ENCODE measurements at places on chromosomes 6 and 20.

DNA sequence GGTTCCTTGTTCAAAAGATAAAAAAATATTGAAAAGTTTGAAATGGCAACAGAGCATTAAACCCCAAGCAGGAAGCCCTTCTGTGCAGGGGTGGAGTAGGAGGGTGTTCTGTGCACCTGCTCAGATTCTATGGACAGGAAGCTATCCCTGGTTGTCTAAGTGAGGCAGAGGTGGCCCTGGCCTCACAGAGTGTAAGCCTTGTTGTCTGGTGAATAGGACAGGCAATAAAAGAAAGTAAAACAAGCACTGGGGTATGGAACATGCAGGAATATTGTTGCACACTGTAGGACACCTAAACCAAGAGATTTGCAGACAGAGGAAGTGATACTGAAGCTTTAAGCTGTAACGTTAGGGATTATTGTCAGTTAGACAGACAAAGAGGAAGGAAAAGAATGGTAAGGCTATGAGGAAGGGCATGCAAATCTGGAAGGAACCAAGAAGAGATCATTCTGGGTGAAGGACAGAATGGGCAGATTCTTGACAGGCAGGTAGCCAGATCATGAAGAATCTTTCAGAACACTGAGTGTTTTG, 66.8 kb downstream of the TBC1D7 start:
- DNase-seq: no peak

GRCh38 chr6:7758456-7758855, 32.6 kb downstream of the BMP6 start:
- DNase-seq: no peak

- DNase-seq: no peak
Observed at GRCh38 chr6:82553863-82554531, 190.4 kb downstream of the TPBG start.

DNA sequence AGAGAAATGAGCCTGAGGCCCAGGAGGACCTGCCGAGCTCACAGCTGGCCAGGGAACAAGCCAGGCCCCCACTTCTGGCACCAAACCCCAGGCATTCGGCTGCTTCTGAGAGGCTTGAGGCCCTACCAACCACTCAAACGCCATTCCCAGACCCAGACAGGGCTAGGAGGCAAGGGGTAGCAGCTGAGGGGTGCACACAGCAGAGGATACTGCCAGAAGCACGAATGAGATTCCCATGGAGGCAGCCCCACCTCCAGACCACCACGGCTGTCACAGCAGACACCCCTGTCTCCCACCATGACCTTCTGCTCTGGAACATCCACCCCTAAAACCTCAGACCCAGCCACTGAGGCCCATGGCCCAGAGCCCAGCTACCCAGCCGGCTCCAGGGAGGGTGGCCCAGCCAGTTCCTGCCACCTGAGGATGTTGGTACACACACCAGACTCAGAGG, 36.1 kb downstream of the NTSR1 start:
- DNase-seq: no peak

DNA sequence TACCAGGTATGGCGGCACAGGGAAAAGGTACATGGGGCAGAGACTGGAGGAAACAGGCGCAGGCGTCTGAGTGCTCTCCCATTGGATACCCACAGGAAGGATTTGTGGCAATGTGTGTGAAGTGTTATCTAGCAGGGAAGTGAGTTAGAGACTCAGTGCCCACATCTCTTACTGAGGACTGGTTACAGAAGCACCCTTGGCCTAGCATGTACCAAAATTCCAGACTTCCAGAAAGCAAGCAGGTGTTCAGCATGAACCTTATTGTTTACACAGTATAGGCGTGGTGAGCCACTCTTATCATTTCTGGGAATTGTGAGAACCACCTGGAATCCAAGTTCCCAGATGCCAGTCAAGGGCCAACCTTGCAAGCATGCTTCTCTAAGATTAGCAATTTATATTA, 14.2 kb downstream of the MANBAL start:
- no peak for DNase-seq

- no peak for DNase-seq
Observed at GRCh38 chr6:40276141-40276540, 311.0 kb downstream of the LRFN2 start.

- DNase-seq: no peak
Observed at GRCh38 chr20:9330151-9330550, 184.2 kb upstream of the LAMP5 start.

DNA sequence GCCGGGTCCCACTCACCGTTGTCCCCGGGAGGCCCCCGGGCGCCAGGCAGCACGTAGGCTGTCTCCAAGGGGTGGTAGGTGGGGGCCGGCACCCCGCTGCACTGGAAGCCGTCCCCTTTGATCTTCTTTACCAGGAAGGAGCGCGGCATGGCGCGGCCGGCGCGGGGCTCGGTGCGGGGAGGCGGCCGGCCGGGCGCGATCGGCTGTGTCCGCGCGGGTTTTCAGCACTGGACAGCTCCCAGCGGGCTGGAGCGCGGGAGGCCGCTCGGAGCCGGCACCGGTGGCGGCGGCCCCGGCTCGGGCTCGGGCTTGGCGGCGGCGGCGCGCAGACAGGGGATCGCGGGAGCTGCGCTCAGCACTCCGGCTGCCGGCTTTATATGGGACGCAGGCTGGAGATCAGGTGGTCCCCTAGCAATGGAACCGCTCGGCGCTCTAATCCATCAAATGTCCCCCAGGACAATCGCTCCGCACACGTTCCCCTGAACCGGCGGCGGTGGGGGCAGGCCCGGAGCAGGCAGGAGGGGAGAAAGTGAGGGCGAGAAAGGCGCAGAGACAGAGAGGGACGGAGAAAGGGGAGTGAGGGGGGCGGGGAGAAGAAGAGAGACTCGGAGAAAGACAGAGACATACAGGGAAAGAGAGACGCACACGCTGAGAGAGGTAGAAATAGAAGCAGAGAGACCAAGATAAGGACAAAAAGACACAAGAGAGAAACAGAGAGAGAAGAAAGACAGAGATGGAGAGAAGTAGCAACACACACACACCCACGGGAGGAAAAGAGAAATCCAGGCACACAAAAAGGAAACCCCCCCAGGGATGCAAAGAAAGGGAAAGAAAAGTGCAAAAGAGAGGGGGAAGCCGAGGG, at the start of gene SCRT2:
Gene SCRT2 (minus strand): TSS at position 350 of the 862 bp plus-strand sequence. CDS start 201 bp downstream, at position 149.
- no peak for DNase-seq

DNA sequence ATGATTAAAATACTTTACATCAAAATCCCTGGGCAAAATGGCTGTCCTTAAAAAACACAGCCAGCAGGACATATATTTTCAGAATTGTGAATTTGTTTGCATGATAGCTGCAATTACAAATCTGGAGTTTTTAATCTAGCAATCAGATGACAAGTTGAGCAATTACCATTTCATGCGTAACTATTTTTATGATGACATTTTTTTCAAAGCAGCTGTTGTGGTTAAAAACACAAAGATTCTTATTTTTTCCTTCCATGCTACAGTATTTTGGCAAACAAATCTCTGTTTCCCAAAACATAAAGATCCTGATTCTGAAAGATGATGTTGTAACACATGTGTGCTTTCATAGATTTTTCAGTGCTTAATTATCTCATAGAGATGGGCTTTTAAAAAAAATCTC, 90.2 kb downstream of the PHACTR1 start:
- DNase-seq: no peak

DNA sequence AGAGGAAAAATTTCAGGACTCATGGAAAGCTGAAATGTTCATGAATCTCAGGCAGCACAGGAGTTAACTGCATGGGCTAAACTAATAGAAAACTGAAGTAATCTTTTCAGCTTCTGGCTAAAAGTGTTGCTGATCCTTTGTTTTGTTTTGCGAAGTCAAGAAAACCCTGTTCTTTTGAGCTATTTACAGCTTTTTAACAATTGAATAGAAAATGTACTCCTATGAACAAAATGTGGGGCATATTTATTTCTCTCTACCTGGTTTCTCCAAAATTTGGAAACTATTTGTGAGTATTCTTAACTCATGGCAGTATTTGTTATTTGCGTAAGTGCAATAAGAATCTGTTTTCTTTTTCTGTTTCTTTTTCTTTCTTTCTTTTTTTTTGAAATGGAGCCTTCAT, 818.8 kb upstream of the CITED2 start:
- no peak for DNase-seq

- DNase-seq: no peak
Observed at GRCh38 chr20:37638527-37638926, 55.3 kb upstream of the CTNNBL1 start.

DNA sequence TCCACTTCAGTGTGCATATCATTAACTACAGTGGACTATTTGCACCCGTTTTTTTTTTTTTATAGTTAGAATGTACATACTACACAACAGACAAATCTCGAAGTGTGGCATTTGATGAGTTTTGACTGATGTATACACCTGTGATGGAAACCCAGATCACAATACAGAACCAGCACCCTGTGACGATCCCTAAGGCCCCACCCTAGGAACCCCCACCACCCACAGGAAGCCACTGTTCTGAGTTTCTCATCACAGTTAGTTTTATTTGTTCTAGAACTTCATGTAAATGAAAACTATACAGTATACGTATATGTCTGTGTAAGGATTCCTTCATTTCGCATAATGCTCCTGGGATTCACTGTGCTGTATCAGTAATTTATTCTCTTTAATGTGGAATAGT, 102.8 kb downstream of the IRF4 start:
- DNase-seq: no peak

- no peak for DNase-seq
Observed at GRCh38 chr6:8736156-8736895, 301.0 kb upstream of the SLC35B3 start.

- no peak for DNase-seq
Observed at GRCh38 chr6:155399062-155399744, 56.4 kb downstream of the NOX3 start.

GRCh38 chr20:41004531-41005360, 23.9 kb upstream of the TOP1 start:
- DNase-seq: no peak

DNA sequence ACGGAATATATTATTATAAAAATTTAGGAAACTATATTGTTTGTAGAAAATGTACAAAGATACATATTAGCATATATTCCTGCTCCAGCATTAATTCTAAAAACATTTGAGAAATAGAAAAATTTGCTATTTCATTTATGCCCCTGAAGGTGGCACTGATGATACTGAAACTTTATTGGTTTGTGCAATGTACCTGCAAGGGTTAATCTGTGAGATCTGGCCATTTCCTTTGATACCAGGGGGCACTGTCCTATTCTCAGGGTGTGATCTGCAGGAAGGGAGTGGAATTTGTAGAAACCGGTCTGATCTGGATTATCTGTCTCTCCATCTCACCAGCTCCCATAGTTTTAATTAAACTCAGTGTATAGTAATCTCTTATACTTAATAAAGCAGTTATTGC, 625.1 kb upstream of the IMPG1 start:
- DNase-seq: no peak

- DNase-seq: no peak
Observed at GRCh38 chr20:52312132-52312729, 120.7 kb upstream of the ZFP64 start.

DNA sequence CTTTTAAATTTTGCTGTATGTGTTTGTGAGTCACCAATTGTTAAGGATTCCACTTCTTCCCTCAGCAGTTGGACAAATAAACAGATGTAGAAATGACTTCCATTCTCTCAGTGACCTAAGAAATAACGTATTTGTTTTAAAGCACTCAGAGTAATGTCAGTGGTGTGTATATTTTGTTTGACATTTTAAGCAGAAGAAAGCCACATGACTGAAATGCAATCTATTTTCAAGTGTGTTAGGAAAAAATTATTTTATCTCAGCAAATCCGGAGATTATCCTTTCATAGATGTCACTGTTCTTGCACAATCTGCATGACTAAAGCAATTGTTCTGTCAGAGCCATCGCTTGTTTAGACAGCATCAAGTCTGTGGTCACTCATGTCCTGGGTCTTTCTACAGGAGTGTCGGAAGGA, 77.1 kb downstream of the JAG1 start:
- no peak for DNase-seq

DNA sequence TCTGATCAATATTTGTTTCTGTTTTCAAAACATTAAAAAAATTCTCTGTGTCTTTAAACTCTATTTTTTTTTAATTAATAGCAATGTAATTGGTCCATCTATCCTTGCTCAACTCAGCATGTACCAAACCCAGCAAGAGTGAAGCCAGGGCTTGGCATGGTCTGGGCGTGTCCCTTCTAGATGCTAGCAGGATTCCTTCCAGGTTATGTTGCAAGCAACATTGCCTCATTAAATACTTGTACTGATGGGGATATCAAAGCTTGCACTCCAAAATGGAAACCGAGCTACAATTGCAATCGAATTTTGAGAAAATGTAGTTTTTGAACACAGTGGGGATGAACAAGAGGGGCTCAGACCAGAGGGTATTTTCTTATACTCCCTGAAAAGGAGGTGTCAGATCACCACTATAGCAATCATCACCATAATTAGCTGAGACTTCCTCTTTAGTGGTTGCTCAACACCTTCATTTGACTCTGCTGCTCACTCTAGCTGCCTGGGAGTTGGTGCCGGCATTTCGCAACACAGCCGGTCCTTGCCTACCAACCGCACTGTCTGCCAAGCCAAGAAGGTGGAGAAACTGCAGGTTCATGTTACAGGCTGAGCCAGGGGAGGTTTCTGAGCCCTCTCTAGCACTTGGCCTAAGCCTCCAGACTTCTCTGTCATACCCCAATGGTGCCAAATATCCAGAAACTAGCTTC, 67.8 kb upstream of the RALGAPA2 start:
- DNase-seq: no peak

GRCh38 chr6:56250266-56250665, 2.9 kb upstream of the COL21A1 start:
- no peak for DNase-seq

DNA sequence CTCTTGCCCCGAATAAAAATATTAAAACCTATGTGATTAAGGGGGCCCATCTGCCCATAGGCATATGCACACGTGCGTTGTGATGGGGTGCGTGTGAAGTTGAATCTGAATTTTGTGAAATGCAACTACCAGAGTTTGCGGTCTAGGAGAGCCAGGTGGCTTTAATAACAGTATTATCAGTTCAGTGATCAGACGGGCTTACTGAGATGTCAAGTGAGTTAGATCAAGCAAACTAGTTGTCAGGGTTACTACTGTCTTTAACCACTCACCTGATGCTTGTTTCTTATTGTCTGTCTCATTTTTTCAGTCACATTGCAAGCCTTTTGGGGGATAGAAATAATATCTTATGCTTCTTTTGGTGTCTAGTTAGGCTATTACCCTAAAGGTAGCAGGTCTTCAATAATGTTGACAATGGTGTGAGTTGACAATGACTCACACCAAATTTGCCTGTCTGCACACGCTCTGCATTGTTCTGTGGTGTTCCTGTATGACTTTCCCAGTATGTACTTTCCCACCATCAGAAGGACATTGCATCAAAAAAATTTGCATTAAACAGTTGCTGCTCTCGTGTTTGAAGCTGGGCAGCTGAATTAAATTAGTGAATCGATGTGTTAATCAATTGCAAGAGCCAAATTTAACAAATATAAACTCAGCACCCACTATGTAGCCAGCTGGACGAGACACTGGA, 103.1 kb upstream of the NAA20 start:
- no peak for DNase-seq

DNA sequence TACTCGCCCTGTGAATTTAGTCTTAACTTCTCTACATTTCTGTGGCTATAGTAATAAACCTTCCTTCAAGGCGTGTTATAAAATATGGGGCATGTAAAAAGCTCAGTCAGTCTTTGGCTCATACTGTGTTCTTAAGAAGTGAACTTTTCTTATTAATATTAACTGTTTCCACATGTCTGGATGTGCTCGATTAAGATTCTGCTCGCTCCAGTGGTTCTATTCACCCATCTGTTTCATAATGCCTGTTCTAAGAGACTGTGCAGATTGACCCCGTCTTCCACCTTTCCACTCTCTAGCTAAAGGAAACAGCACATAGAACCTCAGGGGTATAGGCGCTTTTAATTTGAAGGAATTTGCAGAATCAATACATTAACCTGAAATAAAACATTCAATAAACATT, 99.9 kb downstream of the L3MBTL3 start:
- DNase-seq: no peak
